Ovary (tissue), 10 donors: ENCODE measurements at places on chromosomes 2 and 18.

DNA sequence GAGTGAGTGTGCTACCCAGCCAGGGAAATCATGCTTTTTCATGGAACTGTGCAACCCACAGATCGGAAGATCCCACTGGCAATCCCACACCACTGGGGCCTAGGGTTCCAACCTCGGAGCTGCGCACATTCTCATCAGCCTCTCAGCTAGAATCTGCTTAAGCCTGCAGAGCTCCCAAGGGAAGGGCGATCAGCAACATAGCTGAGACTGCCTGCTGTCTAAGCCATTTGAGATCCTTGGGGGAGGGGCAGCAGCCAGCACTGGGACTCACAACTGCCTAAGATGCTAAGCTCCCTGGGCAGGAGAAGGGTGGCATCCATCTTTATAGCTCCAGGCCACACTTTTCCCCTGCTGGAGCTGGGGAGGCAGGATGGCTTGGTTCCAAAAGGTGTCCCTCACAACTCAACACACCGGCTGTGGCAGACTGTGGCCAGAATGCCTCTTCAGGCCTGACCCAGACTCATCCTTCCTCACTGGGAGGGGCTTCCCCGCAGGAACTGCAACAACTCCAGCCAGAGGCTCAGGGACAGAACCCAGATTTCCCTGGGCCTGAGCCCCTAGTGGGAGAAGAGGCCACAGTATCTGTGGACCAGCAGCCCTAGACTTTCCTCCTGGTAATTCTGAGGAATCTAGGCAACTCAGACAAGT is 1133.3 kb upstream of the PIK3C3 start:
- no peaks in the 10 kb centered on the region for H3K27me3 ChIP-seq
- H3K27ac ChIP-seq = no peak overlapping the region
- DNase-seq = no peak
- H3K4me3 ChIP-seq = no peak overlapping the region
- H3K4me1 ChIP-seq = no peaks in the 10 kb centered on the region

DNA sequence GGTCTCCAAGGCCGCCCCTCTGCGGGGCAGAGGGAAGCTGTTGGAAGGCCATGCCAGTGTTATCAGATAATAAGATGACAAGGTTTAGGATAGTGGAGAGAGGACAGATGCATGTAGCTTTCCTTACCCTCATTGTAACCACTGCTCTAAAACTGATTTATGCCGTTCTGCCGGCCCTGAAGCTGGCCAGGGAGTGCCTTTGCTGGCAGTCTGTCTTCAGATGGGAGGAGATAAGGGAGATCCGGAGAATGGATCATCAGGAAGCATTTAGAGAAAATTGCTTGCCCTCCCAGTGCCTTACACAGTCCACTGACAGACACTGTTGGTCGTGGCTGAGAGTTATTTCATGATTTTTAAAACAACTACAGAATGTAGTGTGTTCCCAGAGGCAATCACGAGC is 35.4 kb upstream of the MYO3B start:
- no peak for DNase-seq
- H3K27me3 ChIP-seq = no peaks in the 10 kb centered on the region
- no peak overlapping the region for H3K4me3 ChIP-seq
- H3K4me1 ChIP-seq = peaks cover 2% of the 10 kb centered on the region
- H3K36me3 ChIP-seq = no peaks in the 10 kb centered on the region

DNA sequence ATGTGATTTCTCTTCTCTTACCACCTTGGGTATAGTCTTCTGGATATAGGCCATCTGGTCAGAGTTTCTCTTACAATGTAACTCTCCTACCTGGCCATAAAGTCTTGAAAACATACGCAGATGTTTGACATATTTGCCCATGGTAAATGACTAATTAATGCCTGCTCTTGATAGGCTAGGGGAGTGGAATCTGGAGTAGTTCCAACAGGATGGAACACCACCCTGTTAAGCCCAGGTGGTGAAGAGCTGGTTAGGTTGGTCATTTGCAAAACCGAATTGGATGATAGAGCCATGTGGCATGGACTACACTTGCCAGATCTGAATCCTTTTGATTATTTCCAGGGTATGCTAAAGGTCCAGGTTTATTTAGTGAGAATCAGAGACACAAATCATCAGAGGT is 36.5 kb downstream of the HADHB start:
- H3K27ac ChIP-seq = no peak overlapping the region
- no peaks in the 10 kb centered on the region for H3K4me1 ChIP-seq
- no peak overlapping the region for H3K4me3 ChIP-seq
- no peaks in the 10 kb centered on the region for H3K36me3 ChIP-seq

DNA sequence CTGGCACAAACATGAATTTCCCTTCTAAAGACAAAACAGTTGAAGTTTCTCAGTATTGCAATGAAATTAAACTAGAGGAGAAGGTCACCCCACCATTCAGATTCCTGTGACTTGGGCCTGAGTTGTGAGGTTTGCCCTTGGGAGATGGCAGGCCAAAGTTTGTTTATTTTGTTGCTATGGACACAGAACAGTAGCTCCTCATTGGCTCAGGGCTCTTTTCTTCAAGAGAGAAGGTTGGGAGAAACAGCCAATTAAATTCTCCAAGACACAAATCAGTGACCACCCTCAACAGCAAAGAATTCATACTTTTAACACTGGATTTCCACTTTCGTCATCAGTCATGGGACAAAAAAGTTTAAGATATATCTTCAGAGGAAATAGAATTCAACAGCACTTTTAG is at the start of gene FLACC1:
FLACC1 (minus strand) TSS at position 125 of the 400 bp plus-strand sequence. CDS start 5,941 bp downstream, outside the sequence.
- DNase-seq = no peak
- no peak within 1 kb of the TSS for H3K27ac ChIP-seq
- peaks cover 2% of the 10 kb centered on the region for H3K4me1 ChIP-seq
- H3K4me3 ChIP-seq = no peak within 1 kb of the TSS
- H3K36me3 ChIP-seq = no peaks in the 10 kb centered on the region

GRCh38 chr2:230872968-230873660 is 8.4 kb downstream of the ITM2C start:
- no peaks in the 10 kb centered on the region for H3K4me1 ChIP-seq
- DNase-seq = no peak
- no peak overlapping the region for H3K27ac ChIP-seq
- no peaks in the 10 kb centered on the region for H3K27me3 ChIP-seq
- H3K36me3 ChIP-seq = no peaks in the 10 kb centered on the region

GRCh38 chr18:10249801-10250200 is 204.6 kb upstream of the APCDD1 start:
- DNase-seq = no peak
- H3K27ac ChIP-seq = no peak overlapping the region
- peaks cover 10% of the 10 kb centered on the region for H3K4me1 ChIP-seq
- no peak overlapping the region for H3K4me3 ChIP-seq
- H3K27me3 ChIP-seq = no peaks in the 10 kb centered on the region

- peaks cover 2% of the 10 kb centered on the region for H3K4me1 ChIP-seq
- H3K27me3 ChIP-seq = no peaks in the 10 kb centered on the region
- no peak overlapping the region for H3K27ac ChIP-seq
- no peak overlapping the region for H3K4me3 ChIP-seq
These were observed 73.5 kb upstream of the SERTAD2 start for GRCh38 chr2:64727013-64727767.

DNA sequence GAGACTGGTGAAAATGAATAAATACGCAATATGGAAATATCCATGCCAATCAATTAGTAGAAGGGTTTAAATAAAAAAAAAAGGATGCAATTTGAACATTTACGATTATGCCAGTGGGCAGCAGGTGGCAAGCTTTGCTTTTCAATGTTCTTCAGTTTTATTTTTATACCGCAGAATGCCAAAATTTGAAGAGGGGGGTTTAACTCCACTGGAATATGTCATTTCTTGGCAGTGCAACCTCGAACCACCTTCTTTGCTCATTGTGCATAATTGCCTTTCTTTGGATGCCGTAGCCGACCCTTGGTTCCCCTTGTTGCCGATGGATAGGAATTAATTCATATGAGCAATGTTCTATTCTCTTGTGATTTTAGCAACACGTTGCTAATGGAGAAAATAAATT is 88.0 kb downstream of the LTBP1 start:
- H3K27me3 ChIP-seq = no peaks in the 10 kb centered on the region
- peaks cover 1% of the 10 kb centered on the region for H3K4me1 ChIP-seq
- no peak overlapping the region for H3K27ac ChIP-seq
- H3K36me3 ChIP-seq = no peaks in the 10 kb centered on the region
- DNase-seq = peak; percentile 44

DNA sequence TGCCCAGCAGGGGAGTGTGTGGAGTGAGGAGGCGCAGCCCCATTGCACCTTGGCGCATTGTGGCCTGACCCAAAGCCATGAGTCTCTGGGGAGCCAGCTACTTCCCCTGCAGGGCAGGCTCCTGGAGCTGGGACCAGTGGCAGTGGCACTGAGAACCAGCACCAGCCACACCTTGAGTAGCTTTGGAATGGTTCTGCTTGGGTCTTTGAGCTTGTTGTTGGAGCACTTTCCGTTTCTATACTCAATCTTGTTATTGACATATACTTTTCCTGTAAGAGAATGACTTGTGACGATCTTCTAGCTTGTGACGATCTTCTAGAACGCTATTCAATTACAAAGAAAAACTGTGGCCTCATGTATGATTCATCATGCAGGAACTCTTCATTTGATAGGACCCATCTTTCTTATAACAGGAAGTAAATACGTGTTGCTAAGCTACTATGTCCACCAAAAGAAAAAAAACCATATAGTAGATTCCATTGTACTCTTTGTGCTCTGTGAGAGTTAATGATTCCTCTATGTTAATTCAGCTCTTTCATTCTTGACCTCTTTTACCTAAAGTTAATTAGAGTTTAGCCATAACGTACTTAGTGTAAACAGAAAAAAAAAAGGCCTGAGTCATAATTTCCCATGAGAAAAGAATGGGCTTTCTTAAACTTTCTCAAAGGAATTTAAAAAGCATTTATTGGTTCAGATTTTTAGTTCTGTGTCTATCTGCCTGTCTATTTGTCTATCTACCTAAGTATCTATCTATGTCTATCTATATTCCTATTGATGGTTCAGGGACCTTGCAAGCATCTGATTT is 113.1 kb downstream of the GATA6 start:
- H3K36me3 ChIP-seq = no peaks in the 10 kb centered on the region
- no peak for DNase-seq
- no peak overlapping the region for H3K4me3 ChIP-seq
- H3K27ac ChIP-seq = no peak overlapping the region
- peaks cover 3% of the 10 kb centered on the region for H3K4me1 ChIP-seq
